ENCODE measurements at places on chromosomes 3 and 15. TPM values are rescaled to one million over a fixed set of nuclear protein-coding genes. Genes with fewer than 3 reads are reported as not detected.

The RMDN3 gene
- 15.0 TPM for total RNA-seq

The KCNH8 gene
- total RNA-seq, result 13.1 TPM

The NR2E3 gene
- 0.16 TPM for total RNA-seq

The TRIM42 gene
- not detected for total RNA-seq

The MYO5C gene
- 1.2 TPM for total RNA-seq

The BMF gene
- 4.2 TPM for total RNA-seq

GRCh38 chr3:42846685-42847522 is 28.8 kb downstream of the CYP8B1 start:
- no peak for DNase-seq

- DNase-seq, result no peak
These were observed 756.3 kb downstream of the NTRK3 start for GRCh38 chr15:87500240-87500639.

GRCh38 chr15:76310475-76311099 is 682 bp downstream of the ETFA start:
- DNase-seq, result no peak

- DNase-seq, result no peak
These were observed 1.1 kb downstream of the FAM107A start for GRCh38 chr3:58575971-58576652.

- DNase-seq, result no peak
These were observed 8.4 kb upstream of the NR2C2 start for GRCh38 chr3:14938954-14939353.

DNA sequence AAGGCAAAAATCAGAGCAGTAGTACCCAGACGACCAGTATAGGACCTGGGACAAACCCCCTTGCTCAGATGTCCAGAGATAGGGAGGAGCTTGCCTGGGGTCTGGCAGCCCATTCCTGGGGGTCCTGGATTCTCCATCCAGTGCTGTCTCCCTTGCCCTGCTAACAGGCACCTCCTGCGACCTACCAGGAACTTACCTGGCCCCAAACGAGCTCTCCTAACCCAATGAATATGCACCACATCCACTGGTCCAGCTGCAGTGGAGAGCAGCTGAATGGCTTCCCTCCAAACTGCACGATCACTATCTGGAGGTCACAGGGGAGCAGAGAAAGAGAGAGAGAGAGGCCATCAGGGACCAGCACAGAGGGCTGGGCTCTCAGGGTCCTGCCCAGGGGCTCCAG is 19.1 kb upstream of the SEC13 start:
- DNase-seq, result no peak

- DNase-seq, result no peak
These were observed 32.9 kb downstream of the VGLL4 start for GRCh38 chr3:11610700-11611275.

DNA sequence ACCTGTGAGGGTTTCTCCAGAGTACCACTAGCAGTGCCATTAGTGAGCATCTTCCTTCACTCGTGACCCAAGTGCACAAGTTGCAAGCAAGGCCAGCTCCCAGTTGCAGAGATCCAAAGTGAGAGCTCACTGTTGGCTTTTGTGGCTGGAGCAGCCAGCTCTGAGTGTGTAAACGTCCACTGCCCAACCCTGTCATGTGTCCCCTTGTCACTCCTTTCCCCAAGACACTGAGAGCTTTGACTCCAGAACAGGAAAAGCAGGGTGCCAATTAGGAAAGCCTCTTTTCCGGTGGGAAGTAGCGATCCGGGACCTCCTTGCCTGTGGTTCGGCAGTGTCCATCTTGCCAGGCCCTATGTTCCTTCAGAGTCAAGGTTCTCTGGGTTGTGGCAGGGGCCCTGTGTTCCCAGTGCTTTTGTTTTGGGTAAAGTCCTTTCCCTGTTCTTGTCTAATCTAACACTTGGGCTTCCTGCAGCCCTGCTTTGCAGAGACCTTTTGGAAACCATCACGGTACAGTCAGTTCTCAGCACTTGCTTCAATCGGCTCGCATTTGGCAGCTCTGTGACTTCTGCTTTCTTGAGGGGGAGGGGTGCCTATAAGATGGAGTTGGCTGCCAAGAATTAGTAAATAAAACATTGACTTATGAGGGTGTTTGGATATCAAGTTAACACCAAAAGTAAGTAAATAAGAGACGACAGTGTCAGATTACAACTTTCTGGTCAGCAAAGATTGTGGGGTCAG is 90.5 kb downstream of the DNASE1L3 start:
- DNase-seq, result no peak

- no peak for DNase-seq
These were observed 340.2 kb downstream of the LRRC3B start for GRCh38 chr3:26962492-26963360.

GRCh38 chr3:123634149-123635051 is 49.5 kb upstream of the HACD2 start:
- DNase-seq, result no peak

DNA sequence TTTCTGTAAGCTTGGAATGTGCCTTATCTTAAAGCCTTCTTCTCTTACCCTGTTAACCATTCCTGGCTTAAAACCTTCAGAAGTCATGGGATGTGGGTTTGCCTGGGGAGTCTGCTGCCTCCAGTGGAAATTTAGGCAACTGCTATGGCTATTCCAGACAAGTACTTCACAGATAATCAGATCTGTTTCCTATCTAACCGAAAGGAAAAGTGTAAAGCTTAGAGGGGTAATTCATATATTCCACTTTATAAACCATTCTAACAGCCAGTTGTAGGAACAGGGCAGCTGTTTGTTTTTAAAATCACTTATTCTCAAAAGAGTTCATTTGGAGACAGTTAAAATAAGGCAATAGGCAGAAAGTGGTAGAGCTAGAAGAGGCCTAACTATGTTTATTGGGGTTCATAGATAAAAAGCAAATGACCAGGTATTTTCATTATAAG is 219.9 kb downstream of the TCF12 start:
- no peak for DNase-seq

DNA sequence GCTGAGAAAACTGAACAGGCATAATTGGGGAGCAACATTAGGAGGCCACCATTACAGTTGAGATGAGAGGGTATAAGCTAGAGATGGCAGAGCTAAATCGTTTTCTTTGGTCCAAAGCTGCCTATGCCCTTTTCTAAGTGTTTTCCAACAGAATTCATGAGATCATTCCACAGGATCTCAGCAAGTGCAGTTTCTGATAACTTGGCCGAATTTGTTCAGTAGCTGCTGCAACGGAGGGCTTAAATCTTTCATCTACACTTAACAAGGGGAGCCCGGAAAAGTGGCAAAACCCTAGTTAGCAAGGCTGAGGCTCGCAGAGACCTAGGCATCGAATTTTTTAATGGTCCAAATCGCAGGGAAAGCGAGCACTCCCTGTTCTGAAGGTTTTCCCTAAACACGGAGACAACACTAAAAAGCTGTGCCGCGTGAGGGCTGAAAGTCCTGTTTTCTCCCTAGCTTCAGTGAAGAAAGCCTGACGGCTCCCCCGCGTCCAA is 531 bp upstream of the BLOC1S6 start:
- no peak for DNase-seq

DNA sequence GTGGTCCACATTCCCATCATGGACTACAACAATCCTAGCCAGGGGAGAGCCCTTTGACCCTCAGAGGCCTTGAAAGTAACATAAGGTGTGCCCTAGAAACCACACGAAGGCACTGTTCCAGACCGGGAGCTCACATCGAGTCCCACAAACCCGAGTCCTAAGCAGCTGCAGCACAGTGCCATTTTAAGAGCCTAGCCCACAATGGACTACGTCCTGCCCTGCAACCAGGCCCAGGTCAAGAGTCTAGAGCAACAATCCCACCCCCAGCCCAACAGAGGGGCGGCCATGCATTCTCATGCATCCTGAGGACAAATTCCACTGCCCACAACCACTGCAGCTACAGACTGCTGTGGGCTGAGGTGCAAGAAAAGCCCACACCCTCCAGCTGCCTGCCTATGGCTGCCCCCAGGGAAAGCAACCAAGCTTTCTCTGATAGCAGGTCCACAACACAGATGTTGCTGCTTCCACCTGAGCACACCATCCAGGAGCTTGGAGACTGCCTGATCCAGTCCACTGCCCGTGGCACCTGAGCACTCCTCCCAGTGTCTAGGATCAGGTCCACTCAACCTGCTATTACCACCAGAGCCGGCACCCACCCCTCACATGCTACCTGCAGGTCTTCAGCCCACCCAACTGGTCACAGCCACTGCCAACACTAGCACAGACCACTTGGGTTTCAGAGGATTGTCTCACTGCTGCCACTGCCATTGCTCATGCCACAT is 56.8 kb downstream of the IGSF11 start:
- DNase-seq, result no peak

DNA sequence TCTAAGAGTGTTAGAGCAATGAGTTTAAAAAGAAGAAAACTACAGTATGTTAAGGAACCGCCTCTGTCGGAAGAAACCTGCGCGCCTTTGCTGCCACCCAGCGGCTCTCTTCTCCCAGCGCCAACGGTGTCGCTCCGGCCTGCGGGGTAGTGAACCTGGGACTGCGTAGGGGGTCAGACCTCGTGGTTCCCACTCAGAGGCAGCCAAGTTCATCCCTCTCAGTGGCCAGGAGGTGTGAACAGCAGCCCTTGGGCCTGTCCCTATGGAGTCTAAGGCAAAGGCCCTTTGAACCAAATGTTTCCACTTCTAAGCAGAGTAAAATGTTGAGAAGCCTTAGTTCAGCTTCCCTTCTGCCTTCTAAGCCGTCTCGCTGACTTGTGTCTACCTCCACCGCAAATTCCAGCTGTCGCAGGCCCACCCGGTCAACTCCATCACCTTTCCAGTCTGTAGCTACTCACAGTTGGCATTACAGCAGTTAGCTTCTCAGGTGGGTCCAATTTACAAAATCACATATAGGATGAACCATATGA is 980 bp upstream of the RAB27A start:
- peak; percentile 54 for DNase-seq

DNA sequence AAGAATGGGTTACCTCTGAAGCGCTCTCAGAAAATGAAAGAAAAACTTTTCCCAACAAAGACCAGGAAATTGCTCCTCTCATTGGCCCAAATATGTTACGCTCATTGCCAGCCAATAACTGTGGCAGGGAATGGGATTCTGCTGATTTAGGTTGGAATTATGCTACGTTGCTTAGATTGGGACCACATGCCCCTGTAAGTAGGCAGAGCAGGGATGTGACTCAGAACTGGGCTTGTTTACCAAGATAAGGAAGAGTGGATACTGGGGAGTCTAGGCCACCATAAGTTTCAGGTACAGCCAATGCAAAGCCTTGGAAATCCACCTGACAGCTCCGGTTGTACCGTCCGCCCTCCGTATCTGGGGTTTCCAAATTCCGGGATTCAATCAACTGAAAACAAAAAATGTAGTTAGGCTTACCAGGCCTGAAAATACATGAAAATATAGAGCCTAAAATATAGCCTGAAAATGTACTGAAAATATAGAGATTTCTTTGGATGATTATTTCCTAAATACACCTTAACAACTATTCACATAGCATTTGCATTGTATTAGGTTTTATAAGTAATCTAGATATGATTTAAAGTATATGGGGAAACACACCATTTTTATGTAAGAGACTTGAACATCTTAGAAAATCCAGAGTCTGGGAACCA is 1.5 kb upstream of the TCF12 start:
- DNase-seq, result no peak

GRCh38 chr3:194640829-194641228 is 7.6 kb upstream of the TMEM44 start:
- DNase-seq, result no peak

DNA sequence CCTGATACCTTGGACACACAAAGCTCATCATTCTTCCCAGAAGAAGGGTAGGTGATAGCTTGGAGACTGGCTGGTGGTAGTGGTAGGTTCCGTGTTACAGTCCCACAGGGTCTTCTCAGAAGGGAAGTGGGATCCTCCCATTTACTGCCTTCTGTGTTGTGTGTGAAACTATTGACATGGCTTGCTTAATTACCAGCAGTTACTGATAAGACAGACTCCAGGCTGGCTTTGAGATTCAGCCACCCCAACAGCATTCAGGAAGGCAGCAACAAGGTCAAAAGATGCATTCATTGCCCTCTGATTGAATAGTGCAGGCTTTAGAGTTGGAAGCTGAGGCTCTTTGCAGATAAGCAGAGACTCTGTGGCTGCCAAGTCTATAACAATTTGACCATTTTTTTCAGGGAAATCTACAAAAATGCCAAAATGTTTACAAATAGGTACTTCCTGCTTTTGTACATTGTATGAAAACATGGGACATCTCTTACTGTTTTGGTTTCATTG is 7.7 kb downstream of the ARNT2 start:
- DNase-seq, result no peak

GRCh38 chr3:127779747-127780146 is 42.6 kb downstream of the MGLL start:
- no peak for DNase-seq

DNA sequence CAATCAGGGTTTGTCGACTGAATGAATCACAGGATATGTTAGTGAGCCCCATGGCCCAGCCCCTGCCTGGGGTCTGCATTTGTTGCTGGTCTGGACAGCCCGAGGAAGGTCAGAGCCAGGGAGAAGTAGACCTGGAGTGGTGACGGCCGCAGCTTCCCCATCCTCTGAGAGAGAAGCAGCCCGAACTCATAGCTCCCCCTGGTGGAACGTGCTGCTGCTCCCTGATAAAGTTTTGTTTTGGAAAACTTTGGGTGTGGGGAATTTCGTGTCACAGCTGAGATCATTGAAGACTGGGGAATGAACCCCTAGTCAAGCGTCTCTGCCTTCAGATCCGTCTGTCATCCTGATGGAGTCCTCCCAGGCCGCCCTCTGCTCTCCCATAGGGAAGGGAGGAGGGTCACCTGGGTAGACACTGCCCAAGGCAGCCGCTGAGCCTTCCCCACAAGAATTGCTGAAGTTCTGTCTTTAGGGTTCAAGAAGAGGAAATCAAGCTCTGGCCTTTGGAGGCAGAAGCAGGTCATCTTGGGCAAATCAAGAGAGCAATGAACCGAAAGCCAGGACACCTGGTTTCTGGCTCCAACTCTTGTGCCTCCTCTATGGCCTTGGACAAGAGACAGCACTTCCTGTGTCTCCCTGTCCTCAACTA is 60.5 kb downstream of the GLDN start:
- DNase-seq, result no peak

DNA sequence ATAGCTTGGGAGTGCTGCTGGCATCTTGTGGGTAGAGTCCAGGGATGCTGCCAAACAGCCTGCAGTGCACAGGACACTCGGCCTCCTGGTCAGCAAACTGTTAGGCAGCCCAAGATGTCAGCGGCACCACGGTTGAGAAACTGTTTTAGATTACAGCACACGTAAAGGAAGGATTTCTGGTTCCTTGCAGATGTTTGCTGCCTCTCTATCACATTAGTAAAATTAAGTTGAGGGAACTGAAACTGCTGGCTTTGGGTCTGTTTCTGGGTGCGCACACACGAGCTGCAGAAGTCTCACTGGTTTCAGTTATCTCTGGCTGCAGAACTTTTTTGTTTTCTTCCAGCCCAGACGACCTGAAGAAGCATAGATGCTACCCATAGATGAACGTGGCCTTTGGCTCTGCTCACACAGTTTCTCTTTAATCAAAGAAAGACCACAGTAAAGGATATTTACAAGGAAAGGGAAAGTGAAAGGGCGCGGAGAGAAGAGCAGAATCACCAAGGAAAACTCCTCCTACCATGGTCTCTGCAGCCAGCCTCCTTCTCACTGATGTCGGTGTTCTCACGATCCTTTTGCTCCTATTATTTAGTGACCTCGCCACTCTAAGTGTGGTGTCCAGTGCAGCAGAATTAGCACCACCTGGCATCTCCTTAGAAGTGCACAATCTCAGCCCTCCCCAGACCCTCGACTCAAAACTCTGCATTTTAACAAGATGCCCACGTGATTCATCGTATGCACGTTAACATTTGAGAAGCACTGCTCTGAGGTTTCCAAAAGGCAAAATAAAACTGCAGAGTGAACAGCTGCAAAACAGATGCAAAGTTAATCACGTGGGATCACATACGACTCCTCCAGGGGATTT is 50.6 kb upstream of the AKAP13 start:
- no peak for DNase-seq

GRCh38 chr3:178446059-178446458 is 90.2 kb upstream of the KCNMB2 start:
- no peak for DNase-seq

- no peak for DNase-seq
These were observed 85.9 kb upstream of the IL12A start for GRCh38 chr3:159902546-159903314.
